ENCODE measurements at places on chromosomes 6 and 20. TPM values are rescaled to one million over a fixed set of nuclear protein-coding genes. Genes with fewer than 3 reads are reported as not detected.

DNA sequence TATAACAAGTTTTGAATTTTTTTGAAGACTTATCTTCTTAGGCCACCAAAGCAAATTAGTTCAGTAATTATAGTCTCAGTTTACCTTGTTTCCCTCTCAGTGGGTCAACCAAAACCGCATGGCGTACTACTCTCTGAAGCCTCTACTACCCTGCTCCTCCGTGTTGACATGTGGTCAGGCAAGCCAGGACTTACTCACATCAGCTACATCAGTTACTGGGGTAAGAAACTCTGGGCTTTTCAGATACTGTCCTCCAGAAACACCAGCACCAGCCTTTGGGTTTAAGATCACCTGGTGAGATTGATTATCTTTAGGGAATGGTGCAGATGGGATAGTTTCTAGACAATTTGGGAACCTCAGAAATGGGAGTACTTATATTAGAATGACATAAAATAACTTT is 55.1 kb downstream of the KCNQ5 start:
- no peaks in the 10 kb centered on the region for H3K27me3 ChIP-seq
- H3K27ac ChIP-seq = no peak overlapping the region
- H3K4me3 ChIP-seq = no peak overlapping the region
- H3K4me1 ChIP-seq = no peaks in the 10 kb centered on the region
- no peaks in the 10 kb centered on the region for H3K36me3 ChIP-seq

The SNX5 gene
- 63.0 TPM for total RNA-seq

- no peaks in the 10 kb centered on the region for H3K27me3 ChIP-seq
- no peaks in the 10 kb centered on the region for H3K4me1 ChIP-seq
- no peak overlapping the region for H3K27ac ChIP-seq
- no peak overlapping the region for H3K4me3 ChIP-seq
- DNase-seq = no peak
- no peaks in the 10 kb centered on the region for H3K36me3 ChIP-seq
Observed at GRCh38 chr6:53598265-53598907, 53.5 kb upstream of the GCLC start.

The ADGRB3 gene
- total RNA-seq = 6.3 TPM

The GJA10 gene
- not detected for total RNA-seq

DNA sequence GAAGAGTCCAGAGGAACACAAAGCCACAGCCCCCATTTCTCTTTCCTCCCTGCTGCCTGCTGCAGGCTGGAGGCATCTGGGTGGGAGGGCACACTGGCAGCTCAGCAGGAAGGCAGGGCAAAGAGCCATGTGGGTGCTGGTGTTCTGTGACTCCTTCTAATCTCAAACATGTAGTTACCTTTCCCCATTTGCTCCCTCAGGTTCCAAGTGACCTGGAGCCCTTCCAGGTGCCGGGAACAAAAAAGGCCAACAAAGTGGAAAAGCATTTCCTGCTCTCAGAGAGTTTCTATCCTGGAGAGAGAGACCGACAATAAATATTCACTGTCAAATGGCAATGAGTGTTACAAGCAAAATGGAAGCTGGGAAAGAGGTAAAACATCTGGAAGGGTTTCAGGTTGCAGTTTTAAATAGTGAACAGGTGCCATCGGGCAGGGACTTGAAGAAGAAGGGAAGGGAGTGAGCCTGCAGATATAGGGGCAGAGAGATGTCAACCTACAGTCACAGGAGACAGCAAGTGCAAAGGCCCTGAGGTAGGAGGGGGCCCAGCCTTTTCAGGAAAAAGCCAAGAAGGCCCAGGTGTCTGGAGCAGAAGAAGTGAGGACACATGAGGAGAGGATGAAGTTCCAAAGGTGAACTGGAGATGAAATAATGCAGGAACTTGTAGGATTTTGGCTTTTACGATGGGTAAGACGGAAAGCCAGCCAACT is 43.6 kb upstream of the IYD start:
- H3K27ac ChIP-seq = no peak overlapping the region
- no peaks in the 10 kb centered on the region for H3K36me3 ChIP-seq
- H3K4me3 ChIP-seq = no peak overlapping the region
- H3K4me1 ChIP-seq = no peaks in the 10 kb centered on the region
- DNase-seq = no peak

The NMBR gene
- total RNA-seq = not detected

Measured in esophagus muscularis mucosa (tissue), 4 donors.